ENCODE measurements at places on chromosomes 6 and 20.
A peak's percentile ranks its signal among the peaks of the same experiment; 100 is the strongest.

DNA sequence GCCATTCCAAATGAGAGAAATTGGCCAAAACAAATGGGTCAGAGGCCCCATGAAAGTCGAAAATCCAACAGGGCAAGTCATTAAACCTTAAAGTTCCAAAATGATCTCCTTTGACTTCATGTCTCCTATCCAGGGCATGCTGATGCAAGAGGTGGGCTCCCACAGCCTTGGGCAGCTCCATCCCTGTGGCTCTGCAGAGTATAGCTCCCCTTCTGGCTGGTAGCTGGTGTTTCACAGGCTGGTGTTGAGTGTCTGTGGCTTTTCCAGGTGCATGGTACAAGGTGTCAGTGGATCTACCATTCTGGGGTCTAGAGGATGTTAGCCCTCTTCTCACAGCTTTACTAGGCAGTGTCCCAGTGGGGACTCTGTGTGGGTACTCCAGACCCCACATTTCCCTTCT is 115.2 kb upstream of the LAMA2 start:
- DNase-seq: no peak

DNA sequence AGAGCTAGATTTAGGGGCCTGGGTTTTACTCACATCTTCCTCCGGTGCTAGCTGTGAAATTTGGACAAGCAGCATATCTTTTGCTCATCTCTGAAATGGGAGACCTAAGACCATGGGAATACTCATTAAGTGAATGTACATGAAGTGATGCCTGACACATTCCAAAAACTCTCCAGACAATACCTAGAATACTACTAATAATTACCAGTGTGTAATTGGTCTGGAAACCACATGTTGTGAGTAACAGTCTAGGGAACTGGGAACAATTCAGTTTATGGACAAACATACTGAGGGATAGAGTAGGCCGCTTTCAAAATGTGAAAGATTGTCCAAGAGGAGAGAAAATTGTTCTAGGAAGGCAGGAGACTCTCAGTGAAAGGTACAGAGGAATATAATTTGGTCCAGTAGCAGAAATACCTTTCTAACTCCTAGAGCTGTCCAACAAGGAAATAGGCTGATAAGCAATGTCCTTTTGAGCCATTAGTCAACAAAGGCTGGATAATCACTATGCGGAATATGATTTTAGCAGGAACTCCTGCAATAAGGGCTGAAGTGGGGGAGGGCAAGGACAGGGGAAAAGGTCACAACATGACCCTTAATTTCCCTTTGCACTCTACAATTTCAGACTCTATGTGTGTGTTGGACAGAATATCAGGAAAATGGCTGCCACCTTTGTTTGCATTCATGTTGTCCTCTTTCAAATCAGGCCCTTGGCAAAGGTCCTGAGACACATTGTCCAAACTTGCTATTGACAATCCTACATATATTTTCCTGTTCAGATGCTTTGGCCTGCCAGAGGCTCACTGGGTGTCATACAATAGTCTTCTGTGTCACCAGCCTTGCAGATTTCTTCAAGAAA is 315.4 kb downstream of the PLCB1 start:
- DNase-seq: no peak

GRCh38 chr6:14665827-14666724 is 548.5 kb downstream of the CD83 start:
- DNase-seq: no peak

DNA sequence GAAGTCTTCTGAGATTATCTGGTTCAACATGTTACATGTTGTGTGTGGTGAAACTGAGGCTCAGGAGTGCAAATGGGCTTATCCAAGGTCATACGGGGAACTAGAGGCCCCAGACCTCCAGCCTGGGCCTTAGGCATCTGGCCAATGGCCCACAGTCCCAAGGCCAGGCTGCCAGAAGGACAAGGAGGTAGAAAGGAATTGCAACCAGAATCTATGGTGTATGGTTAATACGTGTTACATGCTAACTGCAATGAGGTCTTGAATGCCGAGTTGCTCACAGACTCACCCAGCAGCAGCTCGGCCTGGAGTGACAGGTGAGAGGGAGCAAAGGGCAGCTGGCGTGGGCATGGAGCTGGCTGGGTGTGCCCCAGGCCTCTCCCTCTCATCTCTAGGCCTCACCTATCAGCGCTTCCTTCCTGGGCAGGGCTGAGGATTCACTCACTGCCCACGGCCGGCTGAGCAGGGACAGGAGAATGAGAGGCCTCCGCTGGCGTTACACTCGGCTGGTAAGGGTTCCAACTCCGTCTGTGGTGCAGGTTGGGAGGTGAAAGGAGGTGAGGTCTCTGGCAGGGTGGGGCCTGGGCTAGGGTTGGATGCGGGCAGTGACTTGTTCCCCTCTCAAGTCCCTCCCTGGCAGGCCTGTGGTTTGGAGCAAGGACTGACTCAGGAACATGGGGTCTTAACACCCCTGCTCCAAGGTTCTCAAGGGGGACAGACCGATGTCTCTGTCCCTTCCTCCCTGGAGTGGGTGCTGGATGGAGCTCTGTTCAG is at the start of gene TLDC2:
TLDC2 (plus strand) TSS at position 437 of the 771 bp plus-strand sequence; CDS start at position 474, 37 bp downstream.
- DNase-seq: no peak

DNA sequence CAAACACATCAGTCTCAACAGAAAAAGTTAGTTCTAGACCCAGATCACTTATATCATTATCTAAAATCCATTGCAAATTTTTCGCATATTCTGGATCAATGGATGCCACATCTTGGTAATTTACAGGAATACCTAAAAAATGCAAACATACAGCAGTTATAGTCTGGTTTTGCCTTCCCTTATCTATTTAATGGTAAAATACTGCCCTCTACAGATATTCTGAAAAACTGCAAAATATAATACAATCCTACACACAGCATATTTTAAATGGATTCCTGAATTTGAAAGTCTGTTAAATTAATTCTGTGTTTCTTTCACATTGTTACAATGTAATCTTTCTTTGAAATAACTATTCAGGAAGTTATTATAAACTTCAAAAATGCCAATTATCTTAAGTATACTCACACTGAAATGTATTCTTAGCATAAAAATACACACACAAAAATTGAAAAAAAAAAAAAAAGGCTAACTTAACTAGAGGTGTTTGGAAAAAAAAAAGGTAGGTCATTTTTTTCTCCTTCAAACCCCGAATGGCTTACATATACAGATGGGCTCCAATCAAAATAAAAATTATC is 88.4 kb downstream of the HACE1 start:
- no peak for DNase-seq

- DNase-seq: no peak
These were observed 142.4 kb downstream of the ZFP64 start for GRCh38 chr20:52049001-52049731.

- no peak for DNase-seq
These were observed 11.3 kb downstream of the PRRC2A start for GRCh38 chr6:31631681-31632278.

- DNase-seq: no peak
These were observed 11.0 kb downstream of the FRS3 start for GRCh38 chr6:41768545-41769308.

- no peak for DNase-seq
These were observed 1235.4 kb upstream of the GJE1 start for GRCh38 chr6:140897349-140897748.

DNA sequence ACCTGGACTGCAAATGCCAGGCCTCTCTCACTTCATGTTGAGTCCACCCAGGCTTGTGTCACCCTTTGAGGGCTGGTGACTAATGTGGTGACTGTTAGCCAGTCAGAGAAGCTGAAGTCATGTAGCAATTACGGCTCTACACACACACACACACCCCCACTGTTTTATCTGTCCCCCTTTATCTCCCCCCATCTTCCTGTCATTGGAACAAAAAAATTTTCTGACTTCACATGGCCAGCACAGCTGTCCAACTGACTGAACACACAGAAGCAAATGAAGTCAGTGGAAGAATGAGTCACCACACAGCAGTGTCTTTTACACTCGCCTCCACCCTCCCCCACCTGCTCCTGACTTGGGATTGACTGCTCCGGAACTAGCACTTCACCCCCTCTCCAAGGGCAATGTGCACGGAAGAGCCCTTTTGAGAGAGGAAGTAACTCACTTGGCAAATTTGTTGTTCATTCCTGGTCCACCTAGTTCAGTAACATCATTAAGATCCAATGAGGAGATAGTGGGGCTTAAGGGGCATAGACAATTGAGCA is 198.0 kb downstream of the RNF144B start:
- DNase-seq: peak; percentile 9

GRCh38 chr6:32559747-32560146 is 29.7 kb upstream of the HLA-DRB5 start:
- no peak for DNase-seq

DNA sequence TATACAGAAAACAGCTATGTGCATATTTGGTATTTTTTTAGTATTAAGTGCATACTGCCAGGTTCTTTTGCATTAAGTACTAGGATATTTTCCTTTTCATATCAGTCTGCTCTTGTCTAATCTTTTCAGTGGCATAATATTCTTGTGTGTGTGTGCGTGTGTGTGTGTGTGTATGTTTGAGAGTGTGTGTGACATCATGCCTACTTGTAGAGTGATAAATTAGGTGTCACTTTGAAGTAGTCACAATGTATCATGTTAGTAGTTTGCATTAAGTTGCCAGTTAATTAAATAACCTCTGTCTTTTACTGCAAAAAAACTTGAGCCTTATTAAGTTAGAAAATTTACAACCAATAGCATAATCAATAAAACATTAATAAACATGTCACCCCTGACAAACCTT is 65.3 kb downstream of the CD83 start:
- no peak for DNase-seq

GRCh38 chr6:7728855-7729590 is 3.1 kb downstream of the BMP6 start:
- DNase-seq: peak; percentile 19

GRCh38 chr6:90584636-90585255 is 2.1 kb downstream of the MAP3K7 start:
- DNase-seq: no peak

GRCh38 chr20:60254901-60255411 is 296.7 kb downstream of the CDH26 start:
- no peak for DNase-seq

- no peak for DNase-seq
These were observed 17.8 kb downstream of the RAB44 start for GRCh38 chr6:36715469-36715868.

- DNase-seq: no peak
These were observed 15.0 kb downstream of the GABBR1 start for GRCh38 chr6:29617782-29618554.

GRCh38 chr20:51631011-51631950 is 88.8 kb upstream of the NFATC2 start:
- no peak for DNase-seq

- DNase-seq: no peak
These were observed 12.2 kb downstream of the BACH2 start for GRCh38 chr6:90284236-90285041.

GRCh38 chr6:150547502-150548222 is 52.0 kb upstream of the PLEKHG1 start:
- no peak for DNase-seq

GRCh38 chr6:36958775-36959554 is 4.4 kb downstream of the PI16 start:
- DNase-seq: no peak

DNA sequence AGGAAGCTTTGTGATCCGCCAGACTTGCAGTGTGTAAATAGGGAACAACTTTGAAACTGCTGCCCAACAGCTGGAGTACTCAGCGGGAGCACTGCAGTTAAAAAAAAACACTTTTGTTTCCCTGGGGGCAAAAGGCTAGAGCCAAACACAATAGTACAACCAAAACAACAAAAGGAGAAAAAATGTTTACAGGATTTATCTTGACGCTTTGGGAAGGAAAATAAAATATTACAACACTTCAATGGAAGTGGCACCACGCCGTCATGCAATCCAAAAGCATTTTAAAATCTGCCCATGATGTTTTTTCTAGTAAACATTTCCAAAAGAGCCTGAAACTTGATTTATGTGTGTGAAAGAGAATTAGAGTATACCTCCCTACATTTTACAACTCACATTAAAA is 26.0 kb downstream of the PTPRK start:
- DNase-seq: peak; percentile 8

DNA sequence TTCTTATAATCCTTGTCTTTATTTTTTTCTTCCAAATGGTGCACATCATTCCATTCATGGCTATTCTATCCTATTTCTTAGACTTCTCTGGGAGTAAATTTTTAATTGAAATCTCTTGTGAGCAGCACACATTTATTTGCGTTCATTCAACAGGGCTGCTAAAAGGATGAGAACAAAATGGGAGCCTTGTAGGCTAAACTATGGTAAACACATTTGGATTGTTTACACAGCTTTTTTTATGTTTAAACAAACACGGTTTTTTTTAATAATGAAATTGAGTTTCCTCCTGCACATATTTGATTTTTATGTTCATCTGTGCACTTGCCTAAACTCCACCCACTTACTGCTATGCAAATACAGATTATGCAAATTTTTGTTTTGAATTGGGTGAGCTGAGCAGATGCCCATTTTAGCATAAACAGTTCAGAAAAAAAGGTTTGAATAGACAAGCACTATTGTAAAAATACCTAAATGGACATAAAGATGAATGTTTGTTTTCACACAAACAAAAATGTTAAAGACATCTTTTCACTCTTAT is 92.0 kb downstream of the OLIG3 start:
- no peak for DNase-seq

- DNase-seq: no peak
These were observed 414 bp downstream of the SIM1 start for GRCh38 chr6:100464162-100464851.

DNA sequence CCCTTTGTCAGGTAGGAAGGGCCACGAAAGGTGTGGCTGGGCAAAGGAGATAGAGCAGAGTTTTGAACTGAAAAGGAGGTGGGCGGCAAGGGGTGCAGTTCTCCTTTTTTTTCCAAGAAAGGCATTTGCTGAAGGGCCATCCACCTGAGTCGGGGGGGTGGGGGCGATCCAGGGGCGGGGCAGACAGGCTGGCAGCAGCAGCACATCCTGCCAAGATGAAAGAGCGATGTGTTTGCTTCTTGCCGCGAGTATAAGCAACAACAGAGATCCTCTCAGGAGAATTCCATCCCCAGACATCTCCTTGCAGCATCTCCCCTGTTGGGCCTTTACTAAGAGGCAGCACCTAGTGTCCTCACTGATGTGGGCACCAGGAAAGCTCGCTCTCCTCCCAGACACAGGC is 516.5 kb downstream of the CD83 start:
- DNase-seq: no peak

- DNase-seq: no peak
These were observed 35.9 kb downstream of the PCSK2 start for GRCh38 chr20:17262786-17263185.

- DNase-seq: no peak
These were observed 18.7 kb downstream of the HCK start for GRCh38 chr20:32070690-32071213.

DNA sequence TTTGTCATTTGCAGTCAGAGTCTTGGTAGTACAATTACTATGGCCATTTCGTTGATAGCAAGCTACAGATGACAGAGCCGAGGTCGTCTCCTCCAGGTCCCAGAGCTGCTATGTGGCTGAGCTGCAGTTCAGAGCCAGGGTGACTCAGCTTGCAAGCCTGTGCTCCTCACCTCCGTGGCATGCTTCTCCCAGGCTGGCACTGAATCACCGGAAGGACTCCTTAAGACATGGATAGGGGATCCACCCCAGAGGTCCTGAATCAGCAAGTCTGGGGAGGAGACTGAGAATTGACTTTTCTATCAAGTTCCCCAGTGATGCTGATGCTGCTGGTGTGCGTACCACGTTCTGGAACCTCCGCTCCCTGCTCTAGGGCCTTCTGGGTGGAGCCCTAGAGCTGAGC is 291.2 kb downstream of the CDH26 start:
- DNase-seq: no peak
